CD4-positive, alpha-beta T cell treated with Interleukin-10 for 1 hour (primary cell): ENCODE measurements at places on chromosomes 16 and 17.
A peak's percentile ranks its signal among the peaks of the same experiment; 100 is the strongest.

- no peak for DNase-seq
Observed at GRCh38 chr17:78815696-78816095, 24.9 kb downstream of the USP36 start.

- no peak for DNase-seq
Observed at GRCh38 chr16:25143928-25144327, 32.4 kb downstream of the LCMT1 start.

DNA sequence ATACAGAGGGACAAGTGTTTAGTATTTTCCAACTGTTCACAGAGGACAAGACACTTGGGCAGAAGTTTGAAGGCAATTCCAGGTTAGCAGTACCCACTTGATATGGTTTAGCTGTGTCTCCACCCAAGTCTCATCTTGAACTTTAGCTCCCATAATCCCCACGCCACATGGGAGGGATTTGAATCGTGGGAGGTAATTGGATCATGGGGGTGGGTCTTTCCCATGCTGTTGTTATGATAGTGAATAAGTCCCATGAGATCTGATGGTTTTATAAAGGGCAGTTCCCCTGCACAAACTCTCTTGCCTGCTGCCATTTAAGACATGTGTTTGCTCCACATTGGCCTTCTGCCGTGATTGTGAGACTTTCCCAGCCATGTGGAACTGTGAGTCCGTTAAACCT lies 668.9 kb downstream of the MAF start:
- DNase-seq: no peak

GRCh38 chr17:28740406-28741357 lies 3.1 kb upstream of the TRAF4 start:
- no peak for DNase-seq

- DNase-seq: peak; percentile 12
Observed at GRCh38 chr16:66150698-66151482, 215.6 kb upstream of the CDH5 start.
